ENCODE measurements at places on chromosomes 11 and 22.

DNA sequence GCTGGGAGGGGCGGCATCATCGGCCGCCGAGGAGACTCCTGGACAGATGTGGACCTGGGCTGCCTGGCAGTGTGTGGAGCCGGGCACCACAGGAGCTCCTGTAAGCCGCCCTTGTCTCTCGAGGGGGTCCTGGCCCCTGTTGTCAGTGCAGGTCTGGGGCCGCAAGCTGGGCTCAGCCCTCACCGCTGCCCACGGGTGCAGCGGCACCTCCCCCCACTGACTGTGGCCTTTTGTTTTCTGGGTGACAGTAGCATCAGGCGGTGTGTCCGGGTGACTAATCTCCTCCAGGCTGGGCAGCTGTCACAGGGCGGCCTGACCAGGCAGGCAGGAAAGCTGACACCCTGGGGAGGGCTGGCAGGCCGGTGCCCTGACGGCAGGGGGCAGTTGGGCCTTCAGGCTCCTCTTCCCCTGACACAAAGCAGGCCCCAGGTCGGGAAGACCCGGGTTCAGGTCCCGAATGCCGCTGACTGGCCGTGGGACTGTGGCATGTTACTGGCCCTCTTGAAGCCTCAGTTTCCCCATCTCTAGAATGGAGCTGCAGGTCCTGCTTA is 16.3 kb downstream of the DGKZ start:
- DNase-seq, result peak; percentile 86

DNA sequence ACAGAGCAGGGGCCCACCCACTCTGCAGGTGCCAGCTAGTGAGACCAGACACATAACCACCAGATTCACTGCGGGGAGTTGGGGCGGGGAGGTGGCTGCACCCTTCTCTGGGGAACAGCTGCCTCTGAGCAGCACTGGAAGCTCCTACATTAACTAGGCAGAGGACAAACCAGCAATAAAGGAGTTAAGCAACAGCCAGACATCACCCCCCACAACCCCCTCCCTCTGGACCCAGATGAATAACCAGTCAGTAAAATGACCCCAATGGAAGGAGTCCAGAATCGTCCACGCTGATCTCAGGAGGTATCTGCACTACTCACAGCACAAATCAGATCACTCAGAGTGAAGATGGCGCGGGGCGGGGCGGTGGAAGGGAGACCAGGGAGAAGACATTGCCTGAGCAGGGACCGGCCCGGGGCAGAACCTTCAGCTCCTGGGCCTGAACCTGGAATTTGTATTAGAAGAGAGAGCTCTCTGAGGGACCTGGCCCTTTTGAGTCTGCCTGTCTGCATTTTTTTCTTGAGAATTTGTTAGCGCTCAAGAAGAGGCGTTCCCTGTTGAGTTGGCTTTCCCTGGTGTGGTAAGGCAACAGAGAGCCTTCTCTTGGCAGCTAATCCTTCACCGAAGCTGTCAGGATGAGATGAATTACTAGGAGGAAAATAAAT is 125.5 kb upstream of the NCAM1 start:
- DNase-seq, result no peak

DNA sequence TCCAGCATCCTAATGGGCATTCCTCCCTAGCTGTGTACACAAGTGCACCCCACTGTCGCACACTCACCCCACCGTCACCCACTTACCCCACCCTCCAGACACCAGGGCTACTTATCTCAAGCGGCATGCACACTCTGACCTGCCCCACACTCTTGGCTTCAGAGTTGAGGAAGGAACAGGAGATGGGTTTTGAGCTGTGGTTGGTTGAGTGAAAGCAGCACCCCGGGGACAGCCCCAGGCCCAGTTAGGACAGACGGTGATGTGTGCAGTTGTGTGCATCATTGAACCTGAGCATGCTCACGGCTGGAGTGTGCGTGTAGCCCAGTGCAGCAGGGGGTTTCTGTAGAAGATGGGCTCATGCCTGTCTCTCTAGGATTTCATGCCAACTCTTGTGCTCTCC is 32.5 kb downstream of the AHNAK start:
- DNase-seq, result no peak

DNA sequence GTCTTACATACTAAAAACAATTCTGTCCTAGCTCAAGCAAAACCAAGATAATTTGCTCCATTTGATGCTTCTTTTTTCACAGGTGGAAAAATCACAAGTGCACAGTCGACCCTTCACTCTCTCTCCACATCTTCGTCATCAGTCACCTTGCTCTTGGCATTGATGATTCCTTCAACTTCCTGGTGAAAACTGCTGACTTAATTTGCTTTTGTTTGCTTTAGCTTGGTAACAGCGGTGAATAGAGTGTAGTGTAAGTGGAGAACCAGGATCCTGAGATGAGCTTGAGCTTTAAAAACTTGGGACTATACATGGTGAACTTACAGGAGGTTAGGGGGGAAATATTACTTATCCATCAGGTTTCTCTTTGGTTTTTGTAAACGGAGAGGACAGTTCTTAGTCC is 331.1 kb upstream of the ARHGAP42 start:
- DNase-seq, result no peak

DNA sequence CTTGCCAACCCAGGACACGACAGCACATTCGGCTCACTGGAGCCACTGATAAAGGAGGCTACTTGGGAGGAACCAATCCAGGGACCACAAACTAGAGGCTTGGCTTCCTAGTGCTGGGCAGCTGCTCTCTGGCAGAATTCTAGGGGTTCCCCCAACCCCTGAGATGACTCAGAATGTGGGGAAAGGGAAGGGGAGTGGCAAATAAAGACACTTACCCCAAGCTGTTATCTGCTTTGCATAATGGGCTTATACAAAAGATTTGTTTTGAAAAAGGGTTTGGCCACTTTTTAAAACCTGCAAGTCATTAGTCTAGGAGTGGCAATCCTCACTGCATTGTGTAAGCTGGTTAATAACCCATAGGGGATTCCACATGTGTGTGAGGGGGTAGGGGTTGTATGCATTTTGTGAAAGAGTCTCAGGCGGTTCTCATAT is 64.1 kb upstream of the LMO1 start:
- no peak for DNase-seq

DNA sequence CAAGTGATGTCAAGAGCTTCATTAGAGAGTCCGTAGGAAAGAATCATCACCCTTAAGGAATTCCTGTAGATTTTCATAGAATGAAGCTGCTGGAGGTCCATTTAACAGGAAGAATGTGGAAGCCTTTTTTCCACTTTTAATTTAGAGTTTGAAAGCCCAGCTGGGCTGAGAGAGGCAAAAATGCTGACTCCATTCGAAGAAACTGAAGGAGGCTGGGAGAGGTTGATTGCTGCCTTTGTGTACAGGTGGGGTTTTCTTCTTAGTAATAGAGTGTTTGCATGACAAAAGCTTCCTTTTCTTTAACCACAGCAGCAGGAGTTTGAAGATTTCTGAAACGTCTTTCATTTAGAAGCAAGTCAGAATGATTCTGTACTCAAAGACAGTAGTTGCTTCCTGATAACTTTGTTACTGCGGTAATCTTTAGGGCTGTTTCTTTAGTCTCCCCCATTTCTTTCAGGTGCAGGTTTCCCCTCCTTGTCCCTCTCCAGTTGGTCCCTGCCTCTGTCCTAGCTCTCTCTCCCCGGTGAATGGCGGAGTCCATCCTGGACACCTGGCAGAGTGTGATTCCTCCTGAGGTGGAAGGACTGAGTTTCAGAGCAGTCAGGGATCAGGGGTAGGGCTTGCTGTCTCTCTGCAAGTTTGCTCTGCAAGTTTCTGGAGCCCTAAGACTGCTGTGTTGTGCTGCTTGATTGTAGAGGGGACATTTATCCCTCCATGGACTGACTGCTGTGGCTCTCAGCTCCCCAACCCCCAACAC is 166.2 kb downstream of the LDLRAD3 start:
- no peak for DNase-seq

DNA sequence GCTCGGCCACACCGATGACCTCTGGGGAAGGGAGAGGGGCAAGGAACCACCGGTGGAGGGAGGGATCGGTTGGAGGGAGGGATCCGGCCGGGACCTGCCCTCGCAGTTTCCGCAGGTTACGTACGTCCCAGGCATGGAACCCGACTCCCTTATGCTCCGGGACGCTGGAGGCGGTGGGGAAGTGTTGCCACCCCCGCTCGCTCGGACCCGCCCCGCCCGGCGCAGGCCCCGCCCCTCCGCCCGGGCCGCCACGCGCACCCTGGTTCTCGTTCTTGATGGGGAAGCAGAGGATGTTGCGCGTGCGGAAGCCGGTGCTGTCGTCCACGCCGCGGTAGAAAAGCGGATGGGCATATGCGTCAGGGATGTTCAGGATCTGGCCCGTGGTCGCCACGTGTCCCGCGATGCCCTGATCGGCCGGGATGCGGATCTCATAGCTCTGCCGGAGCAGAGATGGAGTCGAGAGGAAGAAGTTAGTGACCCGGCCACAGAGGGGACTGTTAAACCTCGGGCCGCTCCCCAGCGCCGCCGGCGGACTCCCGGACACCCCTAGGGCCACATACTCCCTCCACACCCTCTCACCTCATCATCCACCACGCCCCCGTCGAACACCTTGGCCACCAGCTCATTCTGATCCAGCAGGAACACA is 89.8 kb downstream of the PDE2A start:
- no peak for DNase-seq

DNA sequence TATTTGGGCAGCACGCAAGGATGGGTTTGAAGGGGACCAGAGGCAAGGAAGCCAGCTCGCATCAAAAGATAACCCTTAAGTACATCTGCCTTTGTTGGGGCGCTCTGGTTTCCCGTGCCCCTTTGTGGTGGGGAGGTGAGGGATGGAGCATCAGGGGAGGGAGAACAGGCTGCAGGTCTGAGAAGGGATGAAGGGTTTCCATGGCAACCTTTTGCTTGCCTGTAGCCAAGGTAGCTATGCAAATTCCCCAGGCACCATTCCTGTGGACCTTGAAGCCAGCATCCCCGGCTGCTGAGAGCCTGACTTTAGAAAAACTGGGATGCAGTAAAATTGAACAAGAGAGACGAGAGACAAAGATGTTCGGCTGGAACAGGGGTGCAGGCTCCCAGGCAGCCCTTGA is 75.7 kb downstream of the SEZ6L start:
- DNase-seq, result no peak

GRCh38 chr11:111944651-111945051 is 7.5 kb downstream of the DIXDC1 start:
- no peak for DNase-seq

DNA sequence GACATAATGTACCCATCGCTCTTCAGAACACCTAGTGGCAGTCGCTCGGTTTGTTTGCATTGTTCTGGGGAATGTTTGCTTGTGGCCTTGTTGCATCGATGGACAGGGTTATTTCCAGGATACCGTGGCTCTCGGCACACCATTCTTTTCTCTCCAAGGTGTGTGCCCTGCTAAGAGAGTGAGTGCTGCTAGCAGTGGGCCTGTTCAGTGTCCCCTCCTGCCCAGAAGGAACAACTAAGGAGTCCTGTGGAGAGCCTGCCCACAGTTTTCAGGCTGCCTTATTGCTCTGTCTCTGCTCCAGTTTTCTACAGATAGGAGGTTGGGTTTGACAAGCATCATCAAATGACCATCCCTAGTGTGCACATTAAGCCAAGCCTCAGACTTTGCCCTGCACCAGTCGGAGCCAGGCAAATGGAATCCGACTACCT is 1.4 kb downstream of the CRY2 start:
- DNase-seq, result no peak

DNA sequence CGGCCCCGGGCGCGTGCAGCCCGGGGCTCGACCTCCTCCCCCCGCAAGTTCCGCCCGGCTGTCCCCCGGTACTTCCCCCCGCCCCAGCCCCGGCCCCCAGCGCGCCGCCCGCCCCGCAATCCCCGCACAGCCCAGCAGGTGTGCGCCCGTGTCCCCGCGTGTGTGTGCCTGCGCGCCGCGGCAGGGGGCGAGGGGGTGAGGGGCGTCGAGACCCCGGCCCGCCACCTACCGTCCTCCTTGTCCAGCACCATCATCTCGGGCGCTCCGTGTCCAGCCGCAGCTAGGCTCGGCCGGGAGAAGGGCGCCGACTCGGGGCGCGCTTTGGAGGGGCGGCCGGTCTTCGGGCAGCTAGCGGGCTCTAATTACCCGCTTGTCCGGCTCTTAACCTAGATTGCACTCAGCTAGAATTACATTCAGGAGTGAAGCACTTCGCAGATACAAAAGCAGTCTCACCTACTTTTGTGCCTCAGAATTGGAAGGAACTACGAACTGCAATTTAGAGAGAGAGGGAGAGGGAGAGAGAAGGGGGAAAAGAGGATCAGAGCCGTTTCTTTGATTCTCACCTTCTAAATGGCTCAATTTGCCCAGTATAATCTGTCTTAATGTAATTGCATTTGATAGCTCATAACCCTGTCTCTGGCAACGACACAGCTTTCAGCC is 439 bp downstream of the LMO1 start:
- no peak for DNase-seq

- DNase-seq, result no peak
Measured at GRCh38 chr11:116598036-116598435, 174.8 kb downstream of the BUD13 start.

- DNase-seq, result no peak
Measured at GRCh38 chr11:9596926-9597464, 23.5 kb downstream of the WEE1 start.

- no peak for DNase-seq
Measured at GRCh38 chr11:2519862-2520735, 75.3 kb downstream of the KCNQ1 start.

GRCh38 chr22:36375071-36375980 is 12.4 kb downstream of the MYH9 start:
- DNase-seq, result no peak
